Esophagus squamous epithelium (tissue), 5 donors: ENCODE measurements at places on chromosomes 6 and 20. TPM values are rescaled to one million over a fixed set of nuclear protein-coding genes. Genes with fewer than 3 reads are reported as not detected.

DNA sequence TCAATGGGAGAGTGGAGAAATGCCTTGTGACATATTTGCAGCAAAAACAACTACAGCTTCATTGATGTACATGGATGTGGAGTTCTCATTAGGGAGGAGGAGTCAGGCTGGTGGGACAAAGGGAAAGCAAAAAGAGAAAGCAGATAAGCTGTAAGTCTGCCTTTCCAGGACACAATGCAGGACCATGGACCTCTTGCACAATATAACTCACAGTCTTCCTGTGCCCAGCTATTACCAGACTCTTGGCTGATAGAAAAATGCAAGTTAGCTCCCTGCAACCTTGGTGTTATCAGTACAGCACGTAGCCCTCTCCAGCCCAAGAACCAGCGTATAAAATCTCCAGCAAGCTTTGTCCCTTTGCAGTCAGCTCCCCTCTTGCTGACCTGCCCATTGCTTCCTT is 232.3 kb downstream of the NFATC2 start:
- DNase-seq = no peak

DNA sequence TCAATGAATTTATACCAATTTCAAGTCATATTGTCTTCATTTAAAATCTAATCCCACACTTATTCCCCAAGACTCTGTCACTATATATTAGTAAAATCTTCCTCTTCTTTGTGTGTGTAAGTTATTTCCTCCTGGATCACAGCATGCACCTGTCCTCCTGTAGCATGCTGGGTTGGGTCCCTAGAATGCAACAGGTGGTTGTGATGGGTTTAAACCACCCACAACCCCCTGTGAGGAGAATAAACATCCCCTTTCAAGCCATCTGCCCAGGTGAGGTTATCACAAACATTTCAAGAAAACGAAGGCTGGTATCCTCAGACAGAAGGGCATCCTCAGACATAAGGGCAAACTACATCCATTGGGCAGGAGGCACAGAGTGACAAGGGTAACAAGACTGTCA is 26.4 kb downstream of the DZANK1 start:
- DNase-seq = no peak

DNA sequence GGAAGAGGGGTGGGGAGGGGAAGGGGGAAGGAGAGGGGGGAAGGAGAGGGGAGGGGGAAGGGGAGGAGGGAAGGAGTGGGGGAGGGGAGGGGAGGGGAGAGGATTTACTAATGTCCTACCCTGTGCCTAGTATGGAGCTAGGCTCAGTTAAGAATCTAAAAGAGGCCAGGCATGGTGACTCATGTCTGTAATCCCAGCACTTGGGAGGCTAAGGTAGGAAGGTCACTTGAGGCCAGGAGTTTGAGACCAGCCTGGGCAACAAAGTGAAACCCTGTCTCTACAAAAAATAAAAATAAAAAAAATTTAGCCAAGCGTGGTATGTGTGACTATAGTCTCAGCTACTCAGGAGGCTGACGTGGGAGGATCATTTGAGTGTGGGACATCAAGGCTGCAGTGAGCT is 13.0 kb downstream of the UBE2J1 start:
- no peak for DNase-seq

DNA sequence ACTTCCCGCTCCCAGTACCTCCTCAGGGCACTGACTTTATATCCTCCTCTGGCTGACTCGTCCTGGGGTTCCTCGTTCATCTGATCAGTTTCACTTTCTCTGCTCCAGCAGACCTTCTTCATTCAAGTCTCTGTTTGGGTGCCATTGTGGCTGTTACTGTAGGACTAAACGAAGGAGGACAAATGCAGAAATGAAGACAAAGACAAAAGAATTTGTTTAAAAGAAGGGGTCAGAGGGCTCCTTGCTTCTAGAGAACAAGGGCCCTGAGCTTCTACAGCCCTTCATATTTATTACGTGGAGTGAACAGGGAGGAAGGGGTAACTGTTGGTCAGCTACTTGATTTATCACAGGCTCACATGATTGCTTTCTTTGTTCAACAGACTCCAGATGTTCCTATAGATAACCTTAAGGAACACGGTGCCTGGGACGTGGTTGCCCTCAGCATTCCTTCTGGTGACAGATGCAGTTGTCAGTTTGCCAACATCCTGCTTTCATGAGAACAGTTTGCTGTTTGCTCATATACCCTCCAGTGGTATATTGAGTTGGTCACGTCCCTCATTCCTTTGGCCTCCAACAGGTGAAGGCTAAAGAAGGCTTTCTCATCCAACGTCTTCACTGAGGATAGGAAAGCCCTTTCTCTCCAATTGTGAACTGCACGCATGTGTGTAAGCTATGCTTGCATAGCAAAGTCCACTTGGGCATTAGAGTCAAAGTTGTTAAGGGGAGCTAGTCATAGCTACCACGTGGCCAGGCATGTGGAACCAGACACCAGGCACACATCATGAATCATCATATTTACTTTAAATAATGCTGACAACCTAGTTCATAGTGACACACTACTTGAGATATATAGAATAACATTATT is 69.1 kb upstream of the BTN3A2 start:
- DNase-seq = no peak

Gene GABRR1
- not detected for total RNA-seq

DNA sequence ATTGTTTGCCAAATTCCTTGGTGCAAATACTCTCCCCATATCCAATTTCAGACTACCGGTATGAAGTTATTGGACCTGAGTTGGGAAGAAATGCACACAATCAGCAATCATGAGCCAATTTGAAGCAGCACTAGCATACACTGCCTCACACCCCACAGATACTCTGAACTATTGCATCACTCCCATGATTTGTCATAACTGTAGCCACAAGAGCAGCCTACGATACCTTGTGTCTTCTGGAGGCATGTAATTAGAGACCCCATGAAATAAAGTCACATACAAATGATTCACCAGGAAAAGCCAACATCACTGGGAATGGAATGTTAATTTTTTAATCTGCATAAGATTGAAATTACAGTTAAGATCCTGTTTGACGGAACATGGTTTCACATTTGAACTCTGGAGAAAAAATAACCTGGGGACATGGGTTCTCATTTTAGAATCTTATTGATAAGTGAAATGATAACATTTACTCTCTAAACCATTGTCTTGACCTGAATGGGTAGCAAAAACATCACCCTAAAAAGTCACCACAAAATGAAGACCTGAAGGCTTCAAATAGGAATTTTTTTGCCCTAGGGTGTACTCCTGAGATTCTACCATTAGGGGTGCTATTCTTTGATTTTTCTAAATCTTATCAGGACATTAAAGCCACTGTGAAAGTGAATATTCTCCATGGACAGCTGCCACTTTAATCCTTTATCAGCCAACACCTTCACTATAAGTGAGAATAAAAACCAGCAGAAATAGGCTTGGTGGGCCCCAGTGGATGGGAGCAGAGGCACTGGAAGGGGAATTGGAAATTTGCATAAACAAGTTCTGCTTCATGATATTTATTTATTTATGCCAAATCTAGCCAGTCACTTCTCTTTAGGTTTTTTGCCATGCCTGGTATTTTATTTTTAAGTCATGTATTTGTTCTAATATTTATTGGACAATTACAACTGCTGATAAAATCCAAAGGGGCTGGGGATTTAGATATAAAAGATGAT is 34.5 kb upstream of the HBS1L start:
- DNase-seq = no peak

DNA sequence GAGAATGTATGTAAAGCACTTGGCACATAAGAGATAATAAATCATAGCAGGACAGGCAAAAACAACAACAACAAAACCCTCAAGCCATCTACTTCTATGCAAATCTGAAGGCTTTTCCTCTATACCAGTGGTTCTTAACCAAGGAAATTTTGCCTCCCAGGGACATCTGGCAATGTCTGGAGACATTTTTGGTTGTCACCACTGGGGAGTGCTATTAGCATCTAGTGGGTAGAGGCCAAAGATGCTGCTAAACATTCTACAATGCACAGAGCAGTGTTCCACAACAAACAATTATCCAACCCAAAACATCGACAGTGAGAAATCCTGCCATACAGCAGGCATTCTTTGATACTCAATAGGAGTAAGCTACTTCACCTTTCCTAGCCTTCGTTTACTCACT is 28.2 kb downstream of the NDRG3 start:
- DNase-seq = no peak

Gene HSPA1L
- total RNA-seq = 0.76 TPM

DNA sequence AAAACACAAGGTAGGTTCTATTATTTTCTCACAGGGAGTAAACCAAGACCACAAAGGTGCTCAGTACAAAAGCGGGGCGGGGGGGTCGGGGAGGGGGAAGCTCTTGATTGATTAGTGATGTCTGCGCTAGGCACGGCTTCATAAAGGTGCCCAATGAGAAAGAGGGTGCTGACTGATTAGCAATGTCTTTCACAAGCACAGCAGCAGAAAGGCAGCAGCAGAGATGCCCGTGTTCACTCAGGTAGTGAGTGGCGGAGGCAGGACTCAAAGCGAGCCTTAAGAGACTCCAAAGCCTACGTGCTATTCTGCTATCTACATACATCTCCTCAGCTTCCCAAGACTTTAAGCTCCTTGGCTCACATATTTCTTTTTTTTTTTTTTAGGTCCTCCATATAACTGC is 20.3 kb downstream of the NFATC2 start:
- no peak for DNase-seq

- no peak for DNase-seq
These were observed 6.7 kb downstream of the ZFAND3 start for GRCh38 chr6:37826188-37826587.

Gene CFB
- total RNA-seq = 30.3 TPM

- no peak for DNase-seq
These were observed 42.3 kb downstream of the IL20RA start for GRCh38 chr6:137002505-137002904.

Gene ITPR3
- 37.2 TPM for total RNA-seq

- DNase-seq = no peak
These were observed 1.4 kb upstream of the CHRNA4 start for GRCh38 chr20:63362436-63363009.

GRCh38 chr6:106973018-106973835 is 1.3 kb downstream of the CD24 start:
- no peak for DNase-seq

- no peak for DNase-seq
These were observed 326.0 kb upstream of the RSPO3 start for GRCh38 chr6:126792340-126793085.

DNA sequence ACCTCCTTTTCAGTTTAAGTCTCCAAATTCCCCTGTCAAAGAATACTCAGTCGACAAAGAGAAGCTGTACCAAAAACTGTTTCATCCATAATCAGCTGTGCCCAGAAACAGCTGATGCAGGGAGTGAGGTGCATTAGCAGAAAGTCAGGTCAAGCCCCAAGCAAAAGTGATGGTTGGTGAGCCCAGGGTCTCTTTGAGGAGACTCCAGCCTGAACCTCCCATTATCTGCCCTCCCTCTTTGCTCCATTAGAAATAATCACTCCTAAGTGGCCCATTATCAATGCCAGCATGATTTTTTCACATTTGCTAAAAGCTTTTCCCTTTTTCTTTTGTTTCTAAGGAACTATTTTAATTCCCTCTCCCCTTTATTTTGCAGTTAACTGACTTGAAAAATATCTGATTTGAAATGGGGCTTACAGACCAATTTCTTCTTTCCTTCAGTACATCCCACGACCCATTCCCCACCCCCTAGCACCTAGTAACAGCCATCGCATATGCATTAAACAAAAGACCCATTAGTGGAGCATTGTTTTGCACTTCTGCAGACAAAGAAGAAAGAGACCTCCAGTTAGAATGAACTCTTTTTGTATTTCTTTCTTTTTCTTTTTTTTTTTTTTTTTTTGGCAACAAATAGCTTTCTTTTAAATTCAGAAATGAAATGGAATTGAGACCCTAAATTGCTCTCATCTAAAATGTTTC is 257.0 kb downstream of the GRIK2 start:
- no peak for DNase-seq

- DNase-seq = no peak
These were observed 3.9 kb upstream of the CNPY3 start for GRCh38 chr6:42925248-42925857.

Gene APCDD1L
- 0.41 TPM for total RNA-seq

DNA sequence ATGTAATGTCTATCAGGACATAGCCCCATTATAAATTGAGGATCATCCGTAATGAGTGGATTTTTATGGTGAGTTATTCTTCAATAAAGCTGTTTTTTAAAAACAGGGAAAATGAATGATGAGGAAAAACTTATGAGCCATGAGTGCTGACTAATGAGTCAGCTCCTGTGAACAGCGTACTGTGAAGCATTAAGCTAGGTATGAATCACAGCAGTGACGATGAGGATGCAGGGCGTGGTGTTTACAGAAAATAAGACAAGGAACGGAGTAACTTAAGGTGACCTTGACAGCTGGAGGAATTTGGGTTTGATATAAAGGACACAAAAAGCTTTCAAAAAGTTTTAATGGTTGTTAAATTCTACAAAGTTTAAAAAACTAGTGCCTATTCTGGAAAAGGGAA is 96.3 kb downstream of the FOXF2 start:
- no peak for DNase-seq

- DNase-seq = no peak
These were observed 155.5 kb downstream of the CFAP61 start for GRCh38 chr20:20207872-20208271.

- no peak for DNase-seq
These were observed 771.7 kb downstream of the EPHA7 start for GRCh38 chr6:92647630-92648029.

DNA sequence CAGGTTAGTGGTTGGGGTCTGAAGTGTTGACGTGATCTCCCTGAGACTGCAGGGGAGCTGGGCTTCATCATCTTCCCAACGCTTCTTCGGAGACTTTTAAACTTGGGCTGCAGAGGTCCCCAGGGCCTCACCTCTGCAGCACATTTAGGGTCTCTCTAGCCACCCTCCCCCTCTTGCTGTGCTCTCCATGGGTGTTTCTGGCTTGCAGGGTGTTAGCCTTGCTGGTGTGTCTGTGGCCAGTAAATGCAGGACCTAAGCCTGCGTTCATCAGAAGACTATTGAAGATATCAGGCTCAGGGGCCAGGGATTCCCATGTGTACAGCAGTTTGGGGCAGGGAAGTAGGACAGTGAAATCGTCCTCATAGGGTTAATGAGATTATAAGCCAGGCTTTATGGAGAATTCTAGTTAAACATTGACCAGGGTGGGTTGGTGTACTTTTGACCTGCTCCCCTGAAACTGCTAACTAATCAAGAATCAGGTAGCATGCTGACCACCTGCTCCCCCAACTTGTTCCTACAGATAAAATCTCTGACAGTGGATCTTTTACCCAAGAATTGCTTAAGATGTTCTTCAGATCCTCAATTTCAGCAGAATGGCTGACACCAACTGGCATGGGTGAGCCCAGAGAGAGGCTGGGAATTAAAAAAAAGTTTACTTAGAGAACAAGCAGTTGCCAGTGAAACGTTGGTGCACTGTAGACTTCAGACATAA is 3.8 kb upstream of the DDO start:
- no peak for DNase-seq

- no peak for DNase-seq
These were observed 10.1 kb downstream of the KPNA5 start for GRCh38 chr6:116691154-116691553.

Gene PNLDC1
- not detected for total RNA-seq
